AG04449 (cell line): ENCODE measurements at places on chromosomes 2 and 18.

DNA sequence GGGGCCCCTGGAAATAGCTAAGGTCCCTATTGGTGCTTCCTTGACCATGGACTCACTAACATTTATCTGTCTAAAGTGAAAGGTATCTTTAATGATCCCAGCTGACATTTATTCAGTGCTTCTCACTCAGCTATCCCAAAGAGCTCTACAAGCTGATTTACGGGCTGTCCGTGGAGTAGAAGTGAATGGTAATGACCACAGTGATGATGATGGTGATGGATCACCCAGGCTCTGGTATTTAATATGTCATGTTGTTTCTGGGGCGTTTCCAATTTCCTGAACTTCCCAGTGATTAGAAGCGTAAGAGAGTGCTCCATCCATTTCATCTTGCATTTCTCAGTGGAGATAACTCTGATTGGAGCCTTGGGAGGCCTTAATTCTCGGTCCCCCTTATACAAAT is 304.3 kb downstream of the HRH4 start:
- no peak for DNase-seq

- peak; percentile 57 for DNase-seq
Measured at GRCh38 chr2:36403675-36404230, 48.2 kb downstream of the CRIM1 start.

DNA sequence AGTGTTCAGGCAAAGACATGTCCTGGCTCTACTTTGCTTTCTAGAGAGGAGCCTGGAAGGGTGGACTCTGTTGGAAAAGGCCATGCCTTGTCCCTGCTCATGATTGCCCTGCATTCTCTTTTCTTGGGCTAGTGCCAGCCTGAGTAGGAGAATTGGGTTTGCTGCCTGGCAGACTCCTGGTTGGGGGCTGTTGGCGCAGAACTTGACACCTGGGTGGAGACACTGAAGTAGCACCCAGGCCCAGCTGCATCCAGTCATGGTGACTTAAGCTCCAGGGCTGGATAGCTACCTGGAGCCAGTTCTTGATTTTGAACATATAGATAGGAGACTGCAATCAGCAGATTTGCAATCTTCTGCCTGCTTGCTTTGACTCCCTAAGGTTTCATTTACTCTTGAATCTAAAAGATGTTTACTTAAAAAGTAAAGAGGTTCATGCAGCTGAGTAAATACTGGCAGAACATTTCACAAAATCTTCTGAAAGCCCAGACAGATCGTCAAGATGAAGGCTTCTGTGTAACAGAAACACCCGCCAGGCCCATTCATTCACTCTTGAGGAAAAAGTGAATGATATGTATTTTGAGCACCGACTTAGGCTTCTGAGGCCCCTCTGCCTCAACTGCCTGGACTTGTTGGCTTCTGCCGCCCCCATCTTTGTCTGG is 38.0 kb upstream of the YWHAQ start:
- no peak for DNase-seq

GRCh38 chr2:174004905-174005605 is 39.9 kb upstream of the SP3 start:
- DNase-seq: no peak

- no peak for DNase-seq
Measured at GRCh38 chr2:181430406-181431118, 26.6 kb upstream of the ITGA4 start.

DNA sequence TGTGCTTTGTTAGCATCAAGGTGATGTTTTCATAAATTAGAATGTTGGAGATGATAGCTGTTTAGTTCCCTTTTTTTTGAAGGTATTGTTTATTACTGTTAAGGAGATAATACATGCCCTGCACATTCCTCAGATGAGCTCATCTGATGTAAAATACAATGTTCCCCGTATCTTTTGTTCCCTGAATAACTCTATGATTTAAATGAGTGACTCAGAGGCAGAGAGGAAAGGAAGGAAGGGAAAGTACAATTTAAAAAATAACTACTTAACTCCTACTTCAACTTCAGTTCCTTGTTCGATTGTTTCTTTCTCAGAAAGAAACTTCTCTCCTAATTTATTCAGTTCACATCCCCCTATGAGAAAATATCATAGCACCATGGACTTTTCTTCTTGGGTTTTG is 208.7 kb downstream of the KCNE4 start:
- no peak for DNase-seq

- no peak for DNase-seq
Measured at GRCh38 chr18:78719821-78720220, 259.8 kb upstream of the SALL3 start.

- no peak for DNase-seq
Measured at GRCh38 chr18:35127201-35127600, 86.0 kb downstream of the MAPRE2 start.

DNA sequence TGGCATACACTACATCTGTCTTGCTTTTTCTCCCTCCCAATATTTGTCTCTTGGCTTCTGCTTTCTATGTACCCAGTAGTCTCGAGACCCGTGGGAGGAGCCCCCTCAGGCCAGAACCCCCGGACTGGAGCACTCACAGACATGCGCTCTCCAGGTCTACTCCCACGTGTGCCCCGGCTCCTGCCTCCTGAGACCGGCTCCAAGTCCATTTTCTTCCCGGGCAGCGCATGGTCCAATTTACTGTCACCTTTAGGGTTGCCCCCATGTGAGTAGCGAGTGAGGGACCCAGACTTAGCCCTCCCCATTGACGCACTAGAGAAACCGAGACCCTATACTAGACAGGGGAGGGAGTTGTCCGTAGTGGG is 11.8 kb upstream of the TEX51 start:
- DNase-seq: no peak
